DMS153 (cell line): ENCODE measurements at places on chromosomes 7 and 10.

DNA sequence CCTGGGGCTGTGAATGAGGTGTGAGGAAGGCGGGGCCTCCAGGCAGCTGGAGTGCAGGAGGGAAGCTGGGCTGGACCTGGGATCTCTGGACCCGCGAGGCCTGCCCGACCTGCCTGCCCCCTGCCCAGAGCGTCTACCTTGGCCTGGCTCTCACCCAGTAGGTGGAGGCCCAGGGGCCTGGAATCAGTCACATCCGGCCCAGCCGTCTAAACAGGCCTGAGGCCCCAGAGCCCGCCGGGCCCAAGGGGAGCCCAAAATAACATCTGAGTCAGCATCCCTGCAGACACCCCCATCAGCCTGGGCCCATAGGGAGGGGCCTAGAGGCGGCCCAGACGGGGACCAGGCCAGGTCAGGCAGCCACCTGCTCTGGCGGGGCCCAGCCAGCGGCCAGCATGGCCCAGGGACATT is 15.1 kb upstream of the ELN start:
- DNase-seq: no peak

- DNase-seq: peak; percentile 14
These were observed 7.2 kb upstream of the ADAM22 start for GRCh38 chr7:87926581-87927461.

- no peak for DNase-seq
These were observed 165.8 kb upstream of the KLF6 start for GRCh38 chr10:3950676-3951275.

DNA sequence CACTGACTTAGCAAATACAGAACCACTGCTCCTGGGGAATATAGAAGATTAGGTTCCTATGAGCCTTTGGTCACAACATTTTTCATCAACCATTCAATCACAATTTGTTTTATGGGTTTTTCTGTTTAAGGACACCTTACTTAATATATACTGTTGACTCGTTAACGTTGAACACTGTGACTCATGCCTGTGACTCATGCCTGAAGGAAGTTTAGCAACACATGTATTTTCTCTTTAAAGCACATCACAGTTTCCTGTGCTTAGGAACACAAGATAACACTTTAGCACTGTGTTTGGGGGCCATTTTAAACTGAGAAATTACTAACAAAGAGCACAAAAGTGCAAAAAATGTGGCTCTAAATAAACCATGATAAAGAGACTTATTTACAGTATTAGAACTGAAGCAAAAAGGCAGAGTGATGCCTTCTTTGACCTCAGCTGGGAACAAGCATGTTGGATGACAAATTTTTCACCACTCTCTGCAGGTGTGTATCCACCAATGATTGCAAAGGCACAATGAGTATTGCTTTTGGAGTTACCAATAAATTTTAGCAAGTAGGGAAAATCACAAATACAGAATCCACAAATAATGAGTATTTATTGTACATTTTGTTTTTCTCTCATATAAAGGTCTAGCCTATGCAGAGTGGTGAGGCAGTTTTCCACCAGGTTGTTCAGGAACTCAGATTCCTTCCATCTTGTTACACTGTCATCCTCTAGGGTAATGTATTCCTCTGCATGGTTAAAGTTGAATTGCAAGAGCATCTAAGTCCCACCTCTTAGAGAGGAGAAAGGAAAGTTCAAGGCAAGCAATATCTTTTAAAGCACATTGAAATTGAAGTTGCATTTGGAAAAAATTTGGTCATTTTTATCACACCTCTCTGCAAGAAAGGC is 7.3 kb downstream of the FGFBP3 start:
- peak; percentile 45 for DNase-seq

GRCh38 chr10:114491933-114492332 is 87.6 kb upstream of the AFAP1L2 start:
- no peak for DNase-seq

GRCh38 chr10:88045096-88045495 is 181.7 kb downstream of the PTEN start:
- DNase-seq: no peak

DNA sequence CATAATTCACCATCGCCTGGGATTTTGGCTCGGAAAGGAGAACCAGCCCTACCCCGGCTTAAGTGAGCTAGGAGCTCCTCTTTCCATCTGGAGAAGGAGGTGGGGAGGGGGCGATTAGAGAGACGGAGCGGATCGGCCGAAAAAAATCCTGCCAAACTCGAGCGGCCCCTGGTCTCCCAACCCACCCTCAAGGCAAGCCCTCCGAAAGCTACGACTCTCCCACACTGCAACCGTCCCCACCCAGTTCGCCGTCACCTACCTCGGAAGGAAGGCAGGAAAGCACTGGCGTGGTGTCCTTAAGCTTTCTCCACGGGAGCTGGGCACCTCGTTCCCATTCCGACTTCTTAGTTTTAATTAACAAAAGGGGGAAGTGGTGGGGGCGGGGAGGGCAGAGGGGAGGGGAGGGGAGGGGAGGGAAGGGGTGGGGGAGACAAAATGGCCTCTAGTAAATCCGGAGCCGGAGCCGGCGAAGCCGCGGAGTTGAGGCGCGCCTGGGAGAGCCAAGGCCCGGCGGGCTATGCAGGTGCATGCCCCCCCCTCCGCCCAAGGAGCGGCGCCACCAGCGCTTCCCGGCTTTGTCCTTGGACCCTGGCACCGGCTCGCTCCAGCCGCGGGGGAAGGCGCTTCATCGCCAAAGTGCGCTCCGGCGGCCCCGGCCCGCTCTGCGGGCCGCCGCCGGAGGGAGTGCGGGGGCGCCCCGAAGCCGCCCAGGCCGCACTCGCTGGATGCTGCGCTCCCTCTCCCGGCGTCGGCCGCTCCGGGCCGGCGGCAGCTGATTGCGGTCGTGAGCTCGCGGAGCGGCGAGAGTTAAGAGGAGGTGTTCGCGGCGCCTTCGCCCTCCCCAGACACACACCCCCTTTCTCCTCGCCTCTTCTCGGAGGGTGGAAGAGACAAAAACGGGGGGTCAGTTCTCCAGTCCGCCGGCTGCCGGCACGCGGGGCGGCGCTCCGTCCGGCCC is at the start of gene LRRC4:
Gene LRRC4, minus strand, starts transcription at position 784 of the 958 bp plus-strand sequence. CDS start 797 bp downstream, outside the sequence.
- no peak for DNase-seq

DNA sequence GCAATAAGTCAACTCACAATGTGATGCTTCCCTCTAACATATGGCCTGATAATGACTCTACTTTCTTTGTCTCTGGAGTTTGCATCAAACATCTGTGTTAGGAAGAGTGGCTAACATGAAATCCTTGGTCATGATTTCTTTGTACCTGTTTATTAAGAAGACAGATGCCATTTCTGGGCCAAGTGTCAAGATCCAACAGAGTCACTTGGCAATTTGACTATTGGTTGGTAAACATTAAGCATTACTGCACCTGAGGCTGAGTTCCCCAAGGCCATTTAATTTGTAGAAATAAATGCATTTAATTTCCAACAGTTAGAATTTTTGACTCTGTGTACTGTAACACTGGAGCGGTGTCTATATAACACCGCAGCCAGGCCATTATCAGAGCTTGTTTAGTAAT is 403.7 kb downstream of the GALNT17 start:
- no peak for DNase-seq

DNA sequence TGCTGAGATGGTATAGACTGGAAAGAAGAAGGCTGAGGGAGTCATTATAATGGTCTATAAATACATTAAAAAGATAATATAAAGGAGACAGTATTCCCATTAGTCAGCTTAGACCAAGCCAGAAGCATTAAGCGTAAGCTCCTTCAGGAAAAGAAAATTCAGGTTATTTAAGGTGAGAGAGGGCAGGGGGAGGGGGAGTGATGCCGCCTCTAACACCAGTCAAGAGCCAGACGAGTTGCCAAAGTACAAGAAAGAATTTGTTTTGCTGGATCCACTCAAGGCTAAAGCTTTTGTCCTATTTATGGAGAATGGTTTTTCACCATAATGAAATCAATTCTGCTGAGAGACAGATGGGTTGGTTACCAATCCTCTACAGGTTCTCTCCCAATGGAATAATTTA is 99.3 kb downstream of the CFAP58 start:
- DNase-seq: no peak

GRCh38 chr10:95987685-95988426 is 55.5 kb upstream of the CCNJ start:
- DNase-seq: no peak

GRCh38 chr10:93139059-93139655 is 65.5 kb downstream of the CYP26A1 start:
- no peak for DNase-seq

DNA sequence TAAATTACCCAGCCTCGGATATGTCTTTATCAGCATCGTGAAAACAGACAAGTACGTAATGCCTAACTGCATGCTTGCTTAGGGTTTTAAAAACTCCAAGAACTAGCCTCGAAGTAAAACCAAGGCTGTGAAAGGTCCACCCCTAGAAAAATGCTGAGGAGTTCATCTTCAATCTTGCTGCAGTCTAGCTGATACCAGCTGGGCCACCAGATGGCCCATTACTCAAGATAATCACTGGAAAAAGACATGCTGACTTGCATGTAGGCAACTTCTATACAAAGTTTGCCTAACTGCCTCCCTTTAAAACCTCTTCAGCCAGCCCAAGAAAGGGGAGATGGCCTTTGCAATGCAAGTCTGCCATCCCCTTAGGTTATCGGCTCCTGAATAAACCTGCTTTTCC is 614.1 kb downstream of the GALNT17 start:
- no peak for DNase-seq

DNA sequence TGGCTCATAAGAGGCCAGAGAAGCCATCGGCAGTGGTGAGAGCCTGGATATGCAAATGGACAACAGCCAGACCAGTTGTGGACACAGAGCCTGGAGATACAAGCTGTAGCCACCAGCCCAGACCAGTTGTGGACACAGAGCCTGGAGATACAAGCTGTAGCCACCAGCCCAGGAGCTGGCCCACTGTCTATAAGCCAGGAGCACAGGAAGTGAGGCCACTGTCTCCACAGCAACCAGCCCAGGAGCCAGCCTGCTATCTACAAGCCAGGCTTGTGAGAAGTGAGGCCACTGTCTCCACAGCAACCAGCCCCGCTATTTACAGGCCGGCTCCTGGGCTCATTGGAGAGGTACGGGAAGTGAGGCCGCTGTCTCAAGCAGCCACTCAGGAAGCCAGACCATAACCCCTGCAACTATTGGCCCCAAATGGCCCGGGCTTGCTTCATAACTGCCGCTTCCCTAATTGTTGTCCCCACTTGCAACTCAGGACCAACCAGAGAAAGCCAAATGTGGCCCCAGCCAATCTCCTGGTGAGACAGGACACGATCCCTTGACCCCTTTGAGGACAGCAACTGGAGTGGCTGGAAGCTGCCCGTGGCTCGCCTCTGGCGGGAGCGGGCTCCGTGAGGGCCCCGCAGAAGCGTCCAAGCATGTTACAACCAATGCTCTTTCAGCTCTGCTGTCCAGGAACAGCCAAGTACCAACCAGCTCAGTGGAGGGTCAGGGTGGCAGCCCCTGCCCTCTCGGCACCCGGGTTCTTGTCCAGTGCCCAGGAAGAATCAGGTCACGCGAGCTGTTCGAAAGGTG is 44.1 kb upstream of the CNPY1 start:
- peak; percentile 92 for DNase-seq

DNA sequence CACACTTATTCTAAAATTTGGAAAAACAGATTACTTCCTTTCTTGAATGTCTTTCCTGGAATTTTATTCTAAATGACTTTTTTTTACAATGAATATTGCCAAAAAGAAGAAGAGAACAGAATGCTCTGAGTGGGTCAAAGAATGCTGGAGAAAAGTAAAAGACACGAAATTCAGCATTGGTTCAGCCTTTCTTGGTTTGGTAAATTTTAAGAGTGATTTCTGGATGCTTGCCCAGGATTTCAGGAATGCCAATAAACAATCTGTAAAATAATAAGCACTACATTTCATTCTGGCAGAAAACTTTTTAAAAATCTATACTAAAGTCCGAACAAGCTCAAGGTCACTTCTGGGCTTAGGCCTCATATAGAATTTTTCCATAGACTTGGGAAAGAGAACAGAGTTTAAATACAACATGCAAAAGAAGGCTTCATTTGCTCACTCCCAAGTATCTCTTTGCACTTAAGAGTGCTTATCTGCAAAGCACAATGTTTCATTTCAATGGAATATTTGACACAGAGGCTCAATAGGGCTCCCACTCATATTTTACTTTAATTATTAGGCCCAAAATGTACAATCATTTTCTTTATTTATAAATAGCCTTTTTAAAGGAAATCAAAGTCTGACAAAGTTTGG is 359.5 kb upstream of the ANKRD30A start:
- no peak for DNase-seq

DNA sequence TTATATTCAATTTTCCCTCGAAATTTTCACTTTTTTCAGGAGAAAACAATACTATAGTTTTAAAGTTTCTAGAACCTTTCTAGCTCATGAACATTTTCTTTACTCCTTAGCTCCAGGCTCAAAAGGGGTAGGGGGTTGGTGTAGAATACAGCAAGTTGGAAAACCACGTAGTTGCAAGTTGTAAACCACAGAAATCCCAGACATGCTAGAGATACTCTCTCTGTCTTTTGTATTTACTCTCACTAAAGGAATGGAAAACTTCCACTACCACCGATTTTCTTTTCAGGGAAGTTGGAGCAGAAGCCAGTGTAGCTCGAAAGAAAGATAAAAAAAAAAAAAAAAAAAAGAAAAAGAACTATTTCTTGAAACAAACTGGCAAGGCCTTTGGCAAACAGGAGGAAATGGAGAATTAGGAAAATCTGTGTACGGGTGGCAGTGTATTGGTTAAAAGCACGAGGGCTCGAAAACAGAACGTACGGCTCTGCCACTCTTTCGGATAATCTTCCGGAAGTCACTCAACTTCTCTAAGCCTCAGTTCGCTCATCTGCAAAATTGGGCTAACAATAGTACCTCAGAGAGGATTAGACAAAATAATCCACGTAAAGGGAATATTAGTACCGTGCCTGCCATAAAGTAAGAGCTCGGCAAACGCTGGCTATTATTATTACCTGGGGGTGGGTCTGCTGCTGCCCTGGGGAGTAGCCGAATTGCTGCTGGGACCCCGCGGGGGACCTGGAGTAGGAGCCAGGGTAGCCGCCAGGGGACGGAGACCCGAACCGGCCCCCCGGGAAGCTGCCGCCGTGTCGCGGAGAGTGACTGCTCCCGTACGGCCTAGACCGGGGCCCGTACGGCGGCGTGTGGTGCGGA is 628 bp downstream of the MPLKIP start:
- no peak for DNase-seq

DNA sequence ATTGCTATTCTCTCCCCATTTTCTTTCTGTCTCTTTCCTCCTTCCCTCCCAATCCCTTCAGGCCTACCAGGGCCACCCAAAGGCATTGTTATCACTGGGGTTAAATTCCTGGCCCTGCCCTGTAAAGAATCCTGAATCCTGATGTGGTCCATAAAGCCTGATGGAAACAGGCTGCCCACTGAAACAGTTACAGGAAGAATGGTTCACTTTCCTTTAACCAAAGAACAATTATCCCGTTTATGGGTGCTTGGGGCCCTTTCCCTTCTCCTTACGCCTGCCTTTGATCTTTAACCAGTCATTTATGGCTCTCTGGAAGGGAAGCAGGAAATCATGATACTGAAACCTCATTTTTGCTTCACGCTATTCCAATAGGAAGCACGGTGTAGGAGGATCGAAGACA is 273.1 kb upstream of the NEBL start:
- DNase-seq: no peak
